ENCODE measurements at places on chromosomes 13 and 19.
A peak's percentile ranks its signal among the peaks of the same experiment; 100 is the strongest.

DNA sequence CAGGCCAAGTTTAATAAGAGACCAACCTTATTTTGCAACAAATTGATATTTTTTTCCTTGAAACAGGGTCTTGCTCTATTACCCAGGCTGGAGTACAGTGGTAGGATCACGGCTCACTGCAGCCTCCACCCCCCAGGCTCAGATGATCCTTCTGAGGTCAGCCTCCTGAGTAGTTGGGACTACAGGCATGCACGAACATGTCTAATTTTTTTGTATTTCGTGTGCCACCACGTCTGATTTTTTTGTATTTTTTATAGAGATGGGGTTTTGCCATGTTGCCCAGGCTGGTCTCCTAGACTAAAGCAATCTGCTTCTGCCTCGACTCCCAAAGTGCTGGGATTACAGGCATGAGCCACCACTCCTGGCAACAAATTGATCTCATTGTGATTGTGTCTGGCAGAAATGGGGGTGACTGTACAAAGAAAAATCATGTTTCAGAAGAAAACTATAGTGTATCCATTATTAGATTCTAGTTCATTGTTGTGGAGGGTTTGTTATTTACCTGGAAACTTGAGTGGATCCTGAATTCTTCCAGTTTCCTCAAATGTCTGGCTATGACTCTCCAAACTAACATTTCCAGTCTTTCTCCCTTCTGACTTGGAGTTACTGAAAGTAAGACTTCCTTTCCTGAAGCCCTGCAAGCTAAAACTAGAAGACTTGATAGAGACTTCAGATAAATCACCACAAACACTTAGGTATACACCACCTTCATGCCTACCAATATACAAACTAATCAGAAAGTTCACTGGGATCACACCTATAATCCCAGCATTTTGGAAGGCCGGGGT is 17.3 kb upstream of the AKT2 start:
- ATAC-seq = peak; percentile 72

GRCh38 chr13:98175043-98175442 is 2.0 kb downstream of the RNF113B start:
- no peak for ATAC-seq

- peak; percentile 78 for ATAC-seq
These were observed 2.4 kb upstream of the ITGBL1 start for GRCh38 chr13:101449790-101450748.

DNA sequence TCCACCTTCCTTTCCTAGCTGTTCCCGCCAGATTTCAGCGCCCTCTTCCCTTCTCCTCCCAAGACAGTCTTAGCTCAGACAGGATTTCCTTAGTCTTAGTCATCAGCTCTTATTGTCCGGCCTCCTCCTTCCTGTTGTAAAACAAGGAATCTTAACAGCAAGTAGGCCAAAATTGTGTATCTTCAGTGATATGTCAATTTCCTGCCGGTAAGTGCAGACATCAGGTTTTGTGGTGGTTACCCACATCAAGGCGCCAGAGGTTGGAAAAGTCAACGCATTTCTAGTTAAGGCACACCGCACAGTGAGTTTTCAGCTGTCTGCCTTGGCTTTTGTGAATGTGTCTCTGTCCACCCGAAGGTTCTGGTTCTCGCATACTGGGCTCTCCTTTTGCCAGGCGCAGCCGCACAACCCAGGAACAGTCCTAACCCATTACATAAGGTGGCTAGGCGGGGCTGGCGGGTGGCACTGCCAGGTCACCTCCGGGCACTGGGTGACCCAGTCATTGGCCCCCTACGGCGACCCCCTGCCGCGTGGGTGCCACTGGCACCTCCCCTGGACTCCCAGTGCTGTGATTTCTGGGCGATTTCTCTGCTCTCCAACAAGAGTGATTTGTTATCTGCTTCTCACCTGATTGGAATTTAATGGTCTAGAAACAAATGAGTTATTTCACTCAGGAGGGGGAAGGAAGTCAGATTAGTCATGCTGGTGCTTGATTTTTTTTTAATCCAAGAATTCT is 12.9 kb downstream of the COL4A2 start:
- peak; percentile 27 for ATAC-seq

GRCh38 chr13:45356966-45357672 is 16.1 kb upstream of the TPT1 start:
- peak; percentile 70 for ATAC-seq

- ATAC-seq = no peak
These were observed 75.6 kb upstream of the RFC3 start for GRCh38 chr13:33742321-33742720.

DNA sequence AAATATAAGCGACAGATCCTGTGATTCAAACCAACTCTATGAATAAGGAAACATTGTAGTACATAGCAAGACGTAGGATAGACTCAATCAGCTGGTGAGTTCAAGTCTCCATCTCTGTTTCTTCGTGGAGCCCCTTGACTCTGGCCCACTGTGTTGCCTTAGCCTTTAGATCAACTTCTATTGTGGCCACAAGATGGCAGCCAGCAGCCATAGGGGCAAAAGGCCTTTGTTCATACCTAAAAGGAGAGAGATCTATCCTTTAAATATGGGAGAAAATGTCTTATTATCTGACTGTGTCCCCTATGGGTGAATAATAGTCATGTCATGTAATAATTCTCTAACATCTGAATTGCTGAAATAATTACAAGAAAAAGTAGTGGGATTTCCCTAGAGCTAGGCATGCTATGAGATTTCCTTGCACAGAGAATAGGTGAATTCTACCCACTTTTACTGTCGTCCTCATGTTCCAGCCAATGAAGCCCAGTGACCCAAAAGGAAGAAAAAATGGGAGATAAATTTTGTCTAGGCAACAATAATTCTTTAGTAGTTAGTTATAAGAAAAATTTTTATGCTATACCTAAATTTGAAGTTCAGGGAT is 129.4 kb downstream of the PCDH20 start:
- ATAC-seq = no peak

DNA sequence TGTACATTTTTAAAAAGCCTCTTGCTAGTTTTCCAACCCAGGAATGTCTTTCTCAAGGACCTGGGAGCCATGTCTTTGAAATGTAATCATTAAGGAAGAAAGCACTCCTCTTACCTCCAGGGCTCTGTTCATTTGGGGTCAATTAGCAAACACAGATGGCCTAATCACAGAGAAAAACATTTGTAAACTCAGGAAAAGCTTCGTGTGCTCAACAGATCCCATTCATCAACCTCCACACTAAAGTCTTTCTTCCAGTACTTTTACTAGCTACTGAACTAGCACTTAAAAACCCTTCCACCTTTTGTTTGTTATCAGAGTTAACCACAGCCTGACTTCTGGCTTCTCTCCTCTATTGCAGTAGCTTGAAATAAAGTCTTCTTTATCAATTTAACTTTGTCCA is 441.4 kb downstream of the PCDH20 start:
- no peak for ATAC-seq

- ATAC-seq = no peak
These were observed 188.7 kb downstream of the TM9SF2 start for GRCh38 chr13:99689955-99690354.

DNA sequence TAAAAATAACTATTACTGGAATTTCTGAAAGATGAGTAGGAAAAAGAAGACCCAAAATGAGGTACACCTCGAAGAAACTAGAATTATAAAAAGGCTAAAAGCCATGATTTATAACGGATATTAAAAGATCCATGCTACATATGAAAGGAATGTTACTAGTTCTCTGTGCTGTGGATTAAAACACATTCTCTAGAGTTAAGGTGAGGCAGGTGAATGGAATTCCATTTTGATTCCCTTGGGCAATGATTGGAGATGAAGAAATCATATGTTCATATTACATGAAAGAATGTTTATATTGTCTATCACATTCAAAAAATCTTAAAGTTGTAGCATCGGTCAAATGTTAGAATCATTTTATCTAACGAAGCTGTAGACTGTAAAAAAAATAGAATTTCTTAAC is 783.7 kb downstream of the PCDH9 start:
- no peak for ATAC-seq

DNA sequence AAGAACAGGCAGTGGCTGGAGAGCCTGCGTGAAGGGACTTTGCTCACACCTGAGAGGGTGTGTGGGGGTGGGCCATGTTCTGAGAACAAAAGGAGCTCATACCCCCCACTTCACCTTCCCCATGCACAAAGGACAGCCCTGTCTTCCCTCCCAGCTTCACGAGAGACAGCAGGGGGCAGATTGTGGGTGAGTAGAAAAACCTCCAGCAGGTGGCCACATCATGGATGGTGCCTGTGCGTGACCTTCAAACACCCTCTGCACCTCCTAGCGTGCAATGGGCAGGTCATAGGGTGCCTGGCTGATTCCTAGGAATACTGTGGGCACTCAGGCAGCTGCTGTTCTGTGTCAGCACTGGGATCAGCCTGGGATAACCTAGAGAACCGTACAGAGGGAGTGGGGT is 36.3 kb upstream of the PSG9 start:
- no peak for ATAC-seq

GRCh38 chr19:10882108-10882457 is 10.7 kb downstream of the CARM1 start:
- no peak for ATAC-seq

GRCh38 chr19:43784241-43784980 is 3.6 kb upstream of the KCNN4 start:
- peak; percentile 52 for ATAC-seq

DNA sequence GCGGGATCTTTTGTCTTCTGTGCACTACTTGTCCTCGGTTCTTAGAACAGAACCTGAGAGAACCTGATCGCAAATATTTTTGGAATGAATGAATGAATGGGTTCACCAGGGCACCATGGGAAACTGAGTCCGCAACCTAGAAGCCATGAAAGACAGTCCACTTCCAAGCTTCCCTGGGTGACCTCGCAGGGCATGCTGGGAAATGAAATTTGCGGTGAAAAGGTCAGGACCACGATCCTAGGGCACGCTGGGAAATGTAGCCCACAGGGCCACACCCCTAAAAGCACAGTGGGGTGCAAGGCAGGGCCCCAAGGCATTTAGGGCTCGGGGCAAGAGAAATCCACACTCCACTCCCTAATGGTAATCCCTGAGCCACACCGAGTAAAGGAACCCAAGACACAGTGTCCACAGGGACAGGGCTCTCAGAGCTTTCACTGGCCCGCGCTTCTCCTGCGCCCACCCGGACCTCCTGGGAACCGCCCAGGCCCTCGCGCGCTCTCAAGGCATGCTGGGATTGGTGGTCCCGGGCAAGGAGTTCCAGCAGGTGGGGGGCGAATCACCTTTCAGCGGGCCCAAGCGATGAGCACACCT is 1.1 kb upstream of the PPP1R12C start:
- ATAC-seq = no peak

DNA sequence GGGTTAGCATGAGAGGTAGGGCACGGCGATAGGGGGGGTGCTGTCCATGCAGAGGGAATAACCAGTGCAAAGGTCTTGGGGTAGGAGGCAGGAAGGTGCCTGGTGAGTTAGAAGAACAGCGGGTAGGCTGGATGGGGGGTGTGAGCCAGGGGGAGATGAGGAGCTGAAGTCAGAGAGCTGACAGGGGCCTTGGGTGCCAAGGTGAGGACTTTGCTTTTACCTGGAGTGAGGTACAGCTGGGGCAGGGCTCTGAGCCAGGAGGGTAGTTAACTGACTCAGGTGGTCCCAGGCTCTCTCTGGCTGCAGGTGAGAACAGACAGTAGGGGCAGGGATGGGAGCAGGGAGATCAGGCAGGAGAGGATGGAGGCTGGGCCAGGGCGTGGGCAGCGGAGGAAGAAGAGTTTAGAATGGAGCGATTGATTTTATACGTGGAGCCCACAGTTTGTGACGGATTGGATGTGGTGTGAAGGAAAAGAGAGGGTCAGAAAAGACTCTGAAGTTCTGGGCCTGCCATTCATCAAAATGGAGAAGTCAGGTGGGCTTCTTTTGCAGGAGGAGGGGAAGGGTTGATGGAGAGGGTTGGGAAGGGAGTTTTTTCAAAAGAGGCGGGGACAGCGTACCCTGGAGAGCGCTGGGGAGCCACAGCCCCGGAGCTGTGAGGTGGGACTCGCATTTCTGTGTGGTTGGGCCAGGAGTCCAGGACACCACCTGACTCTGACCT is 1.2 kb upstream of the GRAMD1A start:
- ATAC-seq = no peak

DNA sequence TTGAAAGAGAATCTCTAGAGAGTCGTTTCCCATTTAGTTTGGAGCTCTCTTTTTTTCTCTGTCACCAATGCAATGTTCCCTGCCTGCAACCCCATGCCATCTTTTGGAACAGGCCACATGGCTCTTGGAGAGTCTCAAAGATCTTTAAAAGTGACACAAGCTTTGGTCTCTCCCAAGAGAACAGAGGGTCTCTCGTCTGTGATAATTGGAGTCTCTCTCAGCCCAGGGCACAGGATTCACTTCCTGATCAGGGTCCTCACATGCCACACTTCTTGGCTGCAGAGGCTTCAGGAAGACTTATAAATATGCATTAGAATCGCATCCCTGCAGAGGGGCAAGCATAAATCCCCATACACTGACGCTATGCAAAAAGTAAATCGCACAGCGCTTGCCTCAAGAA is 240.5 kb downstream of the IRS2 start:
- no peak for ATAC-seq

GRCh38 chr19:40716031-40716481 is 630 bp downstream of the COQ8B start:
- ATAC-seq = peak; percentile 14

DNA sequence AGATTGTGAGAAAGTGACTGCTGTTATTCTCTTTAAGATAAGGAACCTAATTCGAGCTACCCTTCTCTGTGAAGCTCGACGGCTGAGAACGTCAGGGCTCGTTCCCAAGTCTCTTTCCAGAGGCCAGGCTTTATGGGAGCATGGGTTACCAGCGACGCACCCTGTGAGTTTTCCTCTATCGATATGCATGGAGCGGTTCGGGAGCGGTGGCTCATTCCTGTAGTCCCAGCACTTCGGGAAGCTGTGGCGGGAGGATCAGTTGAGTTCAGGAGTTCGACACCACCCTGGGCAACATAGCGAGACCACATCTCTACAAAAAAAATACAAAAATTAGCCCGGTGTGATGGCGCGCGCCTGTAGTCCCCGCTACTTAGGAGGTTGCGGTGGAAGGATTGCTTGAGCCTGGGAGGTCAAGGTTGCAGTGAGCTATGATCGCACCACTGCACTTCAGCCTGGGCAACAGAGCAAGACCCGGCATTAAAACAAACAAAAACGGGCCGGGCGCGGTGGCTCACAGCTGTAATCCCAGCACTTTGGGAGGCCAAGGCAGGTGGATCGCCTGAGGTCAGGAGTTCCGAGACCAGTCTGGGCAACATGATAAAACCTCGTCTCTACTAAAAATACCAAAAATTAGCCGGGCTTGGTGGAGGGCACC is 681 bp upstream of the ZNF606 start:
- ATAC-seq = no peak

DNA sequence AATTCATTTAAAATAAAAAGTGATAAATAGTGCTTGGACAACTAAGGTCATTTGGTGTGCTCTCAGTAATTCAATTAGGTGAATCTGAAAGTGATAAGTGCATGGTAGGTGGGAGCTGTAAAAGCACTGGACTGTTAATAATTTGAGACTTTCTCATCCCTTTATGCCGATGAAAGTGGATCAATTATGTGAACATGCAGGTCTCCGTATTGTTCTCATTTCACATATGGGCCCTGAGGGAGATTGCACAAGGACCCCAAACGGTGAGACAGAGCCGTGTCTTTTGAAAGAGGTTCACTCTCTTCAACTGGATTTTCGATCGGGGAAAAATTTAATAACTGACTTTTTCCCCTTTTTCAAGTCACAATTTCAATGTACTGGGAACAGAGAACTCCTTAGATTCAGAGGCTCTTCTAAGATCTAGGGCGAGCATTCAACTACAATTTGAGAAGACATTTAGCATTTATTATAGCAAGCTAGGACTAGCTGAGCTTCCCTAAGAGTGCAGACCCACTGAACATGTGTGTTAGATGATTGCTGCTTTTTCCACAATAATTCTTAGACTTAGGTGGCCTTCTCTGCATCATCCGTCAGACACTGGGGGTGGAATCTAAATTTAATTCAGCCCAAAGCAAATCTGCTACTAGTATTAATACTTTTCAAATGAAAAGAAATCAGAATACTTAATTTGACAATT is 347.6 kb downstream of the OXGR1 start:
- no peak for ATAC-seq
